ENCODE measurements at places on chromosomes 6 and 20.

GRCh38 chr6:142387997-142388815 lies 86.4 kb downstream of the ADGRG6 start:
- DNase-seq, result no peak

- no peak for DNase-seq
These were observed 37.7 kb downstream of the PMEPA1 start for GRCh38 chr20:57672164-57672563.

DNA sequence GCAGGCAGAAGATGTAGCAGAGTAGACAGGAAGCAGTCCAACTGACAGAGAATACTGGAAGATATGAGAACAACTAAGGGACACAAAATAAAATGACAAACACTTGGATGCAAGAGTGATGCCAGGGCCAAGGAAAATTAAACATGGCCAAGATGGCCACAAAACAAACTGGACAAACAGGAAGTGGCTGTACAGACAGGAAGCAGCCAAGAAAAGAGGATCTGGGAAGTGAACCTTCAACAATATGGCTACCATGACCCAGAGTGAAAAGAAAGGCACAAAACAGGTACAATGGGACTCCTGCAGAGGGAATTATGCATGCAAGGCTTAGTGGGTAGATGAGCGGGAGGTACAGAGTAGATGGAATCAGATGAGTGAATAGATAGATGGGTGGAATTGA lies 29.1 kb downstream of the HLA-DPB1 start:
- DNase-seq, result no peak

DNA sequence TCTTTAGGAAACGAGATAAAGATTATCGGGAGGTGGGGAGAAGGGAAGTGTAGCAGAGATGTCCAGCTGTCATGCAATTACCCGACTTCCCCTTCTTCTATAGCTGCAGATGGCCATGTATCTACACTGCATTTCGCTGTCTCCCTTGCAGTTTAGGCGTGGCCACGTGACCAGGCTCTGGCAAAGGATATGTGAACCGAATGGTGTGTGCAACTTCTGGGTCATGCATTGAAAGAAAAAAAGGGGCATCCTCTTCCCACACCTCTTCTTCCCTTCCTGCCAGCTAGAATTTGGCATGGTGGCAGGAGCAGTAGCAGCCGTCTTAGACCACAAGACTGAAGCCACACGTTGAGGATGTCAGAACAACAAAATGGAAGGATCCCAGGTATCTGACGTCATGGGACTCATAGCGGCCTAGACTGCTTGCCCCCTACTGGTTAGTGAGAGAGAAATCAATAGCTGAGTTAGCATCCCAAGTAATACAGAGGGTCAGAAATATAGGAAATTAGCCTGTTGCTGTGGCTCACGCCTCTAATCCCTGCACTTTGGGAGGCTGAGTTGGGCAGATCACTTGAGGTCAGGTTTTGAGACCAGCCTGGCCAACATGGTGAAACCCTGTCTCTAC lies 32.8 kb downstream of the TCF15 start:
- no peak for DNase-seq
